Stimulated activated CD4-positive, alpha-beta T cell treated with anti-CD3 and anti-CD28 coated beads, Interleukin-2, amount 100 ng/mL, for 48 hours (primary cell): ENCODE measurements at places on chromosomes 4 and X.

GRCh38 chr4:106850691-106851090 lies 185.4 kb downstream of the DKK2 start:
- DNase-seq = no peak

DNA sequence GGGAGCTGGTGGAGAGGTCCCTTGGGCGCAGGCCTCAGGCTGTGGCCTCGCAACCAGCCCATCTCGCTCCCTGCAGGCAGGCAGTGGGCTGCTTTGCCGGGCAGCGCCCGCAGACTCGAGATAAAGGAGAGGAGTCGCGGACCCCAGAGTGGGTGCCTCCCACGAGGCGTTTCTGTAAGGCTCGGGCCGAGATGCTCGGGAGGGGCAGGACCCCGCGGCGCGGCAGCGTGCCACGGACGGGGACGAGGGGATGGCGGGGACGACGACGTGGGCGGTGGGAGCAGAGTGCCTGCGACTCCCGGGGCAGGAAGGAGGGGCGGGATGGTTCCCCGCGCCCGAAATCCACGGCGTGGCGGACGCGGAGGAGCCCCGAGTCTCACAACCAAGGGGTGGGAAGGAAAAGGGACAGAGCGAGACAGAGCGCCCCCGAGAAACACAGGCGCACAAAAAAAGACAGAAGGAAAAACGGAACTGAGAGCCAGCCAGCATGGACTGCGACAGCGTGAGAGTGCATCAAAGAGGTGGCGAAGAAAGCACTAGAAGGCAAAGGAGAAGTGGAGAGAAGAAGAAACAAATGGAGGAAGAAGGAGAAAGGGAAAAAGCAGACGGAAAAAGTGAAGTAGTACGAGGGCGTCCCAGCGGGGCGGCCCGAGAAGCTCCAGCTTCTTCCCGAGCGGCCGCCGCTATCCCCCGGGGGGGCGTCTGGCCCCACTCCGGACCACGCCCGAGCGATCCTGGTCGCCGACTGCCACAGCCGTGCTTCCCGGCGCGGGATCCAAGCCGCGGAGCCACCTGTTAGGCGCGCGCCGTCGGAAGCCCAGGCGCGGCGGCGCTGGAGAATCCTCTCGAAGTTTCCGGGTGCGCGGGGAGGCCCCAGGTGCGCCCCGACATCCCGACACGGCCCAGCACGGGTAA lies 1.5 kb downstream of the BEND4 start:
- no peak for DNase-seq

DNA sequence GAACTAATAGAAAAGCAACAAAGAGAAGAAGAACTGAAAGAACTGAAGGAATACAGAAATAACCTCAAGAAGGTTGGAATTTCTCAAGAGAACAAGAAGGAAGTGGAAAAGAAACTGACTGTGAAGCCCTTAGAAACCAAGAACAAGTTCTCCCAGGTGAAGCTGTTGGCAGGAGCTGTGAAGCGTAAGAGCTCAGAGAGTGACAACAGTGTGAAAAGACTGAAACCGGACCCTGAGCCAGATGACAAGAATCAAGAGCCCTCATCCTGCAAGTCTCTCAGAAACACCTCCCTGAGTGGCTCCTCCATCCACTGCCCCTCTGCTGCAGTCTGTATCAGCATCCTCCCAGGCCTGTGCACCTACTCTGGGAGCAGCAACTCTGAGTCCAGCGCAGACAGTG lies 8.4 kb upstream of the FHDC1 start:
- DNase-seq = no peak

DNA sequence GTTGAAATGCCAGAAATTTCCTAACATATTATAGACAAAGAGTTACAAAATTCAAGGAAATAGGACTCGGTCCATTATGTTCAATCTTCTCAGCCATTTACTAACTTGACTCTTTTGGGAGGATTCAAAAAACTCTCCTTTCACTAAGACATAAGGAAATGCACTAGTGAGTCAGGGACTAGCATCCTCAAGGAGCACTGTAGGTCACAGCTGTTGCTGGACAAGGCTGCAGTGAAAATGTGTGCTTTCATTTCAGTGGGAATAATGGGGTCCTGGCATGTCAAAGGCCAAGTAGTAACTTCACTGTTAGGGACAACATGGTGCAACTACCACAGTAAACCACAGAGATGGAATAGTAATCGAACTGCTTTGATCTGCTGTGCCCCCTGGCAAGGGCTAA lies 56.9 kb upstream of the ABCG2 start:
- DNase-seq = no peak

DNA sequence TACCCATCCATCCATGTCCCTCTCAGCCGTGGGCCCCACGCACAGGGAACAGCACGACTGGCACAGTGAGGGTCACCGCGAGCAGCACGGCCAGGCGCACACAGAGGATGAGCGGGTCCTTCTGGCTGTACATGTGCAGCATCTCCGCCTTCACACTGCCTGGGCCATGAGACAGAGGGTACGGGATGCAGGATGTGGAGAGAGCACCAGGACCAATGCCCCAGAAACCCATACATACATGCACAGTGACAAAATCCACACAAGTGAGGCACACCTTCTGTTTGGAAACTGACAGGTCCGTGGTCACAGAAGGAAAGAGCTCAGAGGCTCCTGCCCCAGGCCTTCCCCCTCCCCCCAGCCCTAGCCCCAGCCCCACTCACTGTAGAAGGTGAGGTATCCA lies 9.5 kb downstream of the SLC38A5 start:
- no peak for DNase-seq

GRCh38 chr4:41104155-41104554 lies 110.2 kb downstream of the APBB2 start:
- DNase-seq = no peak

DNA sequence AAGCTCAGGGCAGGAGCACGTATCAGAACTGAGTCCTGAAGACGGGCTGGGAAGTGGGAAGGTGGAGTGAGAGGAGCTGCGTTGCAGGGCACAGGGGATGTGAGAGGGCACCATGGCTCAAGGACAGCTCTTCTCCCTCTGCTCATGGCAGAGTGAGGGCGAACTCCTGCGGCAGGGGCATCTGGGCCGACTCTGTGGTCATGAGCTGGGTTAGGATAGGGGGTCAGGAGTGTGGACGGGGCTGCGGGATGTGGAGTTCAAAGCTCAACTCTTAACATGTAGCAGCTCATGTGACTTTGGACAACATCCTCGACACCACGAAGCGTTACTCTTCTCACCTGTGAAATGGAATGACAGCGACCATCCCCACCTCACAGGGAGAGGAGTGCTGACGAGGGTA lies 19.4 kb upstream of the SORCS2 start:
- DNase-seq = no peak

DNA sequence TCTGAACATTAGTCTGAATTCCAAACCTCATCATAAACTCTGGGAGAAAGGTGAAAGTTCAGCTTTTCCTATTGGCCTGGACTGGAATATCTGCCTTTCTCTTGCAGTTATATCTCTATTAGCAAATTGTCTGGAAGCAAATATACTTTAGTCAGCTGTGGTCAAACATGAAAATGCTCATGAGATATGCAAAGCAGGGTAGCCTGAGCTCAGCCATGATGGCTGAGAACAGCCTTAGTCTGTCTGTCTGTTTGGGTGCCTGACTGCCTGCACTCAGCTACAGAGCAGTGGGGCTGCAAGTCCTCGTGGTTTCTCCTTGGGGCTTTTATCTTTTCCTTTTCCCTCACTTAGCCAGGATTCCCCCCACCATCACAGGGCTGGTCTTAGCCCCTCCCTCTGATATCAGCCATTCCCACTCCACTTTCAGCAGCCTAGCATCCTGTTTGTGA lies 19.5 kb upstream of the PGRMC2 start:
- DNase-seq = no peak

DNA sequence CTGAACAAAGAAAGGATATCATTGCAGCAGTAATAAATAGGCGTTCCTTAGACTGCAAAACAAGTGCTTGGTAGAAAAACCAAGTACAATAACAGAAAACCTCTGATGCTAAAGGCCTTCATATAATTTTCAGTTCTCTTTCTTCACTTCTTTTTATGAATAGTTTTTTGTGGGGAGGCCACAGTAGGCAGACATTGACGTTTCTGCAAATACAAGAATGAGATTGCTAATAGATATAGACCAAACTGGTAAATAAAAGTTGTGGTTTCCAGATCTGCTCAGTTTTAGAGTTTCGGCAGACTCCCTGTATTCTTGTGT lies 57.0 kb upstream of the RAP1GDS1 start:
- DNase-seq = no peak

DNA sequence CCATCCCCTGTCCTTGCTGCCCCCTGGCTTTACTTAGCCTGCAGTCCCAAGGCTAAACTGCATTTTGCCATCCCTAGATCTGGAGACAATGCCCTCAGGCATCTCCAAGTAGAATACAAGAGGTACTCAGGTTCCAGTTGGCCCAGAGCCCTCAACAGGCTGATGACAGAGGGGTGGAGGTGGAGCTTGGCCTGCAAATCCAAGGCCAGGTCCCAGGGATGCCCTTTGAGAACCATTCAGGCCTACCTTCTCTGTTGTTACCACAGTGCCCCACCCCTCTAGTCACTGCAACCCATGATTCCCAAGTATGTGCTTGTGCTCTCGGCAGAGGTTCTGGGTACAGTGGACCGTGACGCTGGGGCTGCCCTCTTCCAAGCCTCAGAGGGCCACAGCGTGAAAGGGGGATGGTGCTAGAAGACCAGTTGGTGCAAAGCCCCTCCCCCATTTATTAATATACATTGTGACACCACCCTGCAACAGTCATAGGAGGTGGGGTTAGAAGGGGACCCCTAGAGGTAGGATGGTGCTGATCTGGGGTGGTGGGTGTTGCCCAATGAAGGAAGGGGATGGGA lies 6.4 kb upstream of the UBA1 start:
- DNase-seq = no peak

DNA sequence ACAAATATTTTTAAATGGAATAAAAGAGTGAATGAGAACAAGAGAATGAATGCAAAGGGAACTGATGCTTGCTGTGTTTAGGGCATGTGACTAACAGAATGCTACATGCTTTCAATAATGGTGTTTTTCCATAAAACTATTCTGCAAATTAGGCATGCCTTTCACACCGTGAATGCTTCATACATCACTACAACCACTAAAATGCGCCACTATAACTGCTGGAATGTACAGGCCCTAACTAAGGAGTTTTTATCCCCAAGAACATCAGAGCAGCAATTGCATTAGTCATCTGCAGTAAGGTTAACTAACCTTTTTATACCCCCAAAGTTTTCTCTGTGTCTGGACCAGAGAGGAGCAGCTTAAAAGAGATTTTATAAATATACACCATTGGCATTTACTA lies 190.4 kb downstream of the ARAP2 start:
- no peak for DNase-seq

- no peak for DNase-seq
Observed at GRCh38 chr4:4969298-4969697, 50.0 kb downstream of the CYTL1 start.

- no peak for DNase-seq
Observed at GRCh38 chrX:72019487-72019886, 108.8 kb downstream of the NHSL2 start.

GRCh38 chrX:96838537-96838936 lies 45.2 kb upstream of the RPA4 start:
- DNase-seq = no peak

- DNase-seq = no peak
Observed at GRCh38 chrX:10972706-10973105, 138.4 kb upstream of the HCCS start.

GRCh38 chrX:136662104-136662503 lies 14.1 kb downstream of the CD40LG start:
- no peak for DNase-seq
